ENCODE measurements at places on chromosomes 5 and 9.

DNA sequence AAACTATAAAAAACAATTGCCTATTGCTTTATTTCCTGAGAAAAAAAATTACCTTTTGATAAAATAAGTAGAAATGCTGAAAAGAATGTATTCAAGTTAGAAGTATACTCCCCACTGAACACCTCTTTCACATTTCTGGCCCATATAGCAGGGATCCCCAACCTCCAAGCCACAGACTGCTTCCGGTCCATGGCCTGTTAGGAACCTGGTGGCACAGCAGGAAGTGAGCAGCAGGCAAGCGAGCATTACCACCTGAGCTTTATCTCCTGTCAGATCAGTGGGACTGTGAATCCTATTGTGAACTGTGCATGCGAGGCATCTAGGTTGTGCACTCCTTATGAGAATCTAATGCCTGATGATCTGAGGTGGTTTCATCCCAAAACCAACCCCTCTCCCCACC, 563.9 kb downstream of the RAB3C start:
- DNase-seq, result no peak

DNA sequence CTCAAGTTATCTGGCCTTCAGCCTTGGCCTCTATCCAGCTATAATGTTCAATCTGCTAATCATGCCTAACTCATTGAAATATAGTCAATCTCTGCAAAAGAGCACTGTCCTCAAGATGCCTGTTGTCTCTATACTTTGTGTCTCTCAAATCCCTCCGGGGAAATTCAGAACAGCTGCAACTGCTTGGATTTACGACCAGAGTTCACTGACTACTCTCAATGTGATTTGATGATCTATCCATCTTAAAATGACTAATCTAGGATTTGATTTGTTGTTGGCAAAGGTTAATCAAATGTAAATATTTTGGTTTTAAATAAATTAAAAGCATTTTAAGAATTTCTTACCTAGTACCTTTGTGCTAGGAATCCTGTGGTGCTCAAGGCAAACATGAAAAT, 40.9 kb downstream of the SVEP1 start:
- no peak for DNase-seq

DNA sequence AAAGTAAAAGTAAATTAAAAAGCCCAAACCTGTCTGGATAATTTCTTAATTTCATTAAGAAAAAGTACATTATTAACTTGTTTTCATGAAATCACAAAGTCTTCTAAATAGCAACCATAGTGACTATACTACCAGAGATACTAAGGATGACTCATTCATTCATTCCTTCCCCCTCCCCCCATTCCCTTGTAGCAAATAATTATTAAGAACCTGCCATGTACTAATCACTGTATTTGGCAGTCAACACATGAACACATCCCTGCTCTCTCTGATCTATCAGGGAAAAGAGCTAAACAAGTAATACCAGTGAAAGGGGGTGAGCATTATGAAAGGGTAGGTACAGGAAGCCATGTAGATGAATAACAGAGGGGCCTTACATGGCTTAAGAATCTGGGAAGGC, 203.9 kb downstream of the CWC27 start:
- DNase-seq, result no peak

DNA sequence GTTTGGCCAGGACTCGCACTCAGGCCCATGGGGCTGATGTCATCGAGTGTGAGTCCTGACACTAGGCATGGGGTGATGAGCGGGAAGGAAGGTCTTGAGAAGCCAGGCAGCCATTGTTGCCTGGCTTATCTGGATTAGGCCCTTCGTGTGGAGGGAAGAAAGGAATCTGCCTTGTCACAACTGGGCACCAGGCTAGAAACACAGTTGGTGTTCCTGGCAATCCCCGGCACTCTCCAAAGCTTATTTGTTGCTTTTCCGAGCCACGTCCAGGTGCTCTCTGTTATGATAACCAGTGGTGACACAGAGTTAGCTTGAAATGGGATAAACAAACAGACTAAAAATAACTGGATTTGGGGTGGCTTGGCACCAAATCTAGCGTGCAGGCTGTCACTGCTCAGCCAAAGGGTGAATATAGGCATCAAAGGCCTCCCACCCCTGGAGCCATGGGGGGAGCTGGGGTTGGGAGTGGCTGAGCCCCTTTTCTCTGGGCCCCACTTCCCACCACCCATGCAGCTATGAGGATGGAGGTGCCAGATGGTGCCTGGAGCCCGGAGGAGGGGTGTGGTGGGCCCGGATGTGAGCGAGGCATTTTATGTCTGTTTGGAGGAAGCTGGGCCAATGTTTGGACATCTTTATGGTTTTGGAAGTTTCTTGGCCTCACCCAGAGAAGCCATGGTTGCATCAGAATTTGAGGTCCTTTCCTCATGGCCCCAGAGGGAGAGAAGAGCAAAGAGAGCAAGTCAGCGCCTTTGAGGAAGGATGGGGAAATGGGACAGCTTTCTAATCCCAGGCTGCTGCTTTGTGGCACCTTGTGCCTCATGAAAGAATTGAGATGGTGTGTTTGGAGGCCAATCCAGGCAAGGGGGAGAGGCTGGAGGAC, 98.0 kb upstream of the PITX1 start:
- DNase-seq, result no peak

- no peak for DNase-seq
Observed at GRCh38 chr9:38251036-38251860, 141.3 kb upstream of the ALDH1B1 start.

- no peak for DNase-seq
Observed at GRCh38 chr9:8680658-8681057, 881.1 kb upstream of the DMAC1 start.

DNA sequence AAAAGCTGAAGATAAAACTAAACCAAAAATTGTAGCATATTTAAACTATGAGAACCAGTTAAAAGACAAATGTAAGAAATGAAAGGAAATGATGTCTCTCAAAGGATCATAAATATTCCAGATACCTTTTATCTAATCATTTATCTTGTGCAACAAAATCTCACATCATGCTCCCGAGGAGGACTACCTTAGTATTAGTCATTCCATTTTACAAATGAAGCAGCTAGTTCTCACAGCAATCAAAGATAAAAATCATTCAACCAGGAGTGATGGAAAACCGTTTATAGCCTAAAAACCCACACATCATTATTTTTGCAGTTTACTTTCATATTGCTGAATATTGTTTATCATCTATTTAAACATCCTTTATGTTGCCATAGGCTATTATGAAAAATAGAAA, 190.0 kb downstream of the CDH12 start:
- no peak for DNase-seq

DNA sequence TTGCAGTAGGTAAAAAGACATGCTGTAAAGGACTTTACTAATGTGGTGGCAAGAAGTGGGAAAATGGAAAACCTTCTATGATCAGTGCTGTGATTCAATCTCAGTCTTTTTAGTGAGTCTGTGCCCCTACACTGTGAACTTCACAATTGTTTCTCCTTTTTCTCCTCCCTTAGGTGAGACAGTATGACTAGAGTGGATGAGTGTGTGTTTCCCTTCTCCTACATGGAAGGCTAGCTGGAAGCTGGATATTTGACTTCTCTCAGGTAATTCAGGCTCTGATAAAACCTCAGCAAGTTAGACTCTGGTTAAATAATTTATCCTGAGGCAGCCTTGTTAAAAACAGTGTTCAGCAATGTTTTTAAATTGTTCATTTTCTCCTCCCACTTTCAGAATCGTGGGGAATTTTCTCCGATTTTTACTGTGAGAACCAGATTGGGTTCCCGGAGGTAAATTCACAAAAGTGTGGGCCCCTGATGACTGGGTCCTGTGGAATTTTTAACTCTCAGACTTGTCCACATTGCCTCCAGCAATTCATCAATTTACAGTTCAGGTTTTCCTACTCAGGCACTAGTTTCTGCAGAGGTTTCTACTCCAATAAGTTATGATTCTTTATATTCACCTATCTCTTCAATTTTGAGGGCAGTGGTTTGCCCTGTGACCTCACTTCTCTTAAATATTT, 149.1 kb upstream of the PIK3R1 start:
- no peak for DNase-seq

- DNase-seq, result no peak
Observed at GRCh38 chr5:134043793-134044792, 39.3 kb upstream of the VDAC1 start.

All from CMK (cell line).